HFFc6 (cell line): ENCODE measurements at places on chromosomes 2 and 18. TPM values are rescaled to one million over a fixed set of nuclear protein-coding genes. Genes with fewer than 3 reads are reported as not detected.

LYPD6B gene
- 22.8 to 97.1 TPM (median 71.1 TPM) in 3 replicates for total RNA-seq

DSG4 gene
- not detected in 3 replicates for total RNA-seq

FTCDNL1 gene
- 0.64 to 0.80 TPM (median 0.66 TPM) in 3 replicates for total RNA-seq

CCDC150 gene
- total RNA-seq, result 1.7 to 3.9 TPM (median 3.8 TPM) in 3 replicates

MYOM1 gene
- 0.07 to 0.11 TPM in 2 of 3 replicates, not detected in the other for total RNA-seq

IL1F10 gene
- not detected in 3 replicates for total RNA-seq

DNA sequence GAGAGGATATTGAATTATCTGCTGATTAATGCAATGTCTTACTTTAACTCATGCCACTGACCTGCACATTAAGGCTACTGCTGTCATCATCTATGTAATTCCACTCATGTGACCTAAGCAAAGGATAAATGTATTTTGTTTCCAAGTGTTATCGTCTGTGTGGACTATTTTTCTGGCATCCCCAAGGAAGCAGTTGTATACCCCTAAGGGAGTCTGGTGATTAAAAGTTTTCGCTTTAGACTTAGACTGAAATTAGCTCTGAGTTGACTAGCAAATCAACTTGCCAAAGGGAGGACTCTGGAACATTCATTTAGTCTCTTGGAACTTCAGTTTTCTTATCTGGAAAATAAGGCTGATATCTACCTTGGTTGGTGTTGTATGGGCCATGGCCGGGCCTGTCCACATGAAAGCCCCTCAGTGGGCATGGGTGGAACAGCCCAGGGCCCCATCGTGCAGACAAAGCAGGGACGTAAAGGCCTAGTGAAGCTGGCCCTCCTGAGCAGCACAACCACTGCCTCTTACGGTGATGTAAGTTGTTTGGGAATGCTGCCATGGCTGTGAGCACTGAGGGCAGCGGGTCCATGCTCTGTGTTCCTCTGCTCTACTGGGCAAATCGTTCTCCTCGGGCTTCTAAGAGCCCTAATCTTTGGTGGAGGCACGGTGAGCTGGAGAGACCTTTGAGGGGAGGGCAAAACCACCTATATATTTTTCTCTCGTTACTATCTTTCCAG is 144.4 kb upstream of the RNF152 start:
- H3K27ac ChIP-seq, result peak overlapping the region; percentile 53
- H3K4me3 ChIP-seq, result no peak overlapping the region
- no peak for DNase-seq
- H3K4me1 ChIP-seq, result peaks cover 62% of the 10 kb centered on the region
- no peaks in the 10 kb centered on the region for H3K27me3 ChIP-seq

GRCh38 chr18:72871091-72871490 is 3.3 kb upstream of the NETO1 start:
- peaks cover 14% of the 10 kb centered on the region for H3K4me1 ChIP-seq
- no peak overlapping the region for H3K4me3 ChIP-seq
- no peak overlapping the region for H3K27ac ChIP-seq

DNA sequence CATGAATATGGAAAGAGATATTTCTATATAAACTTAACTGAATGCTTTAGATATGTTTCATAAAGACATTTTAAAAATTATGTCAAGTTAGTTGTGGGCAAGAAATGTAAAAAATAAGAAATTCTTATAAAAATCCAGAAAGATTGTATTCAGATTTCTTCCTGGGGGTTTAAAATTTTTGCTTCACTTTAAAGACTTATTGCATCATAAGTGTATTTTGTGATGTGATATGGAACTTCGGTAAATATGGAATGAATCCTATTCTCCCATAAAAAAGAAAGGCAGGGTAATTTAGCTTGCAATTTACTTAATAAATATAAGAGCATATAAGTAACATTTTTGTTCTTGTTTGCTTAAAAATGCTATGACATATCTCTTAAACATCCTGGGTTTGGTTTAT is 104.8 kb upstream of the CWC22 start:
- no peaks in the 10 kb centered on the region for H3K36me3 ChIP-seq
- no peak for DNase-seq
- H3K27me3 ChIP-seq, result peaks cover 2% of the 10 kb centered on the region
- H3K27ac ChIP-seq, result no peak overlapping the region

DNA sequence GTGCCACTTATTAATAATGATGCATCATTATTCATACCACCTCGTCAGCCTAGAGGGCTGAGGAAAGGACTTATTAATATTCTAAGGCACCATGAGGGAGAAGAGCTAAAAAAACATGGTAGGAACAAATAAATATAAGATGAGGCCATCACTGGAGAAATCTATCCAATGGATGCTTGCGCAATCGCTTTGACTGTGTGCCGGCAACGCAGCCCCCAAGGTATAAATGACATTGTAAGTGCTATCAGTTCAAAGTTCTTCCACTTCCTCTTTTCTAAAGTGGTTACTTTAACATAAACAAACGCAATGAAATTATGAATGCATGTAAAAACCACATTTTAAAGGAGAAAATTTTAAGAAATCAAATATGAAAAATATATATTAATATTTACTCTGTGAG is 164.6 kb downstream of the EIPR1 start:
- no peak overlapping the region for H3K4me3 ChIP-seq
- no peaks in the 10 kb centered on the region for H3K4me1 ChIP-seq
- no peak overlapping the region for H3K27ac ChIP-seq
- no peaks in the 10 kb centered on the region for H3K27me3 ChIP-seq
- no peak for DNase-seq

GRCh38 chr2:218880859-218881594 is 375 bp downstream of the WNT10A start:
- peaks cover 57% of the 10 kb centered on the region for H3K27me3 ChIP-seq
- 0 out of 2 replicates have a peak, but pooled peaks cover 4% of the 10 kb centered on the region for H3K36me3 ChIP-seq
- no peak for DNase-seq
- no peaks in the 10 kb centered on the region for H3K4me1 ChIP-seq
- no peak overlapping the region for H3K27ac ChIP-seq

GRCh38 chr2:158663796-158664195 is 131.3 kb upstream of the DAPL1 start:
- H3K27ac ChIP-seq, result no peak overlapping the region
- DNase-seq, result no peak
- peaks cover 25% of the 10 kb centered on the region for H3K36me3 ChIP-seq

DNA sequence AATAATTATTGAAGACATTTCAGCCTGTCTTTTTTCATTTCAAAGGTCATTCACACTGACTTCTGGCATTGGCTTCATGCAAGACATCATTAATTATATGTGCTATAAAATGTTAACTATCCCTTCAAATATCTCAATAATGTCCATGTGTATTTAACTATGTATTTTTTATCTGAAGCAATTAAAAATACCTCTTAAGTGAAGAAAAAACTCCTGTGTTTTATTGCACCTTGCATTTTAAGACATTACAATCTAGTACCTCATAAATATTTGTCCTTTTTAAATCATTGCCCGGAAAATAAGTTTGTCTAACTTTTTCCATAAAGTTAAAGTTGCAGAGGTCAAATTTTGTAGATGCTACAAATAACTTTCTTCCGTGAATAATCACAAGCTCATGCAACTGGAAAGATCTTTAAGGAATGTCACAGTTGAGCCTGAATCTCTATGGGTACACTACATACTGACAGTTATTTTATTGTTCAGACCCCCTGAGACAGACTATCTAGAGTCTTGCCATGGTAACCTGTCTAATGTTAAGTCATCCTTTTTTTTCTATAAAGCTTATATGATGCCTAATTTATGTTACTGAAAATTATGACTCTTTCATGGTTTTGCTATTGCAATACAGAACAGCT is 38.4 kb upstream of the COBLL1 start:
- H3K36me3 ChIP-seq, result no peaks in the 10 kb centered on the region
- no peaks in the 10 kb centered on the region for H3K27me3 ChIP-seq
- no peak overlapping the region; the same call in 1 of the 2 replicates for H3K4me3 ChIP-seq
- peaks cover 17% of the 10 kb centered on the region; the same call in 1 of the 2 replicates for H3K4me1 ChIP-seq
- peak overlapping the region; percentile 10; the same call in 1 of the 2 replicates for H3K27ac ChIP-seq
- peak; percentile 28 for DNase-seq

GRCh38 chr18:40917056-40917455 is 1038.0 kb upstream of the PIK3C3 start:
- H3K36me3 ChIP-seq, result no peaks in the 10 kb centered on the region
- H3K27me3 ChIP-seq, result no peaks in the 10 kb centered on the region

- no peak overlapping the region for H3K4me3 ChIP-seq
Observed at GRCh38 chr18:69353023-69353422, 47.7 kb upstream of the DOK6 start.

GRCh38 chr2:42169874-42170521 is 845 bp downstream of the EML4 start:
- DNase-seq, result no peak
- H3K4me1 ChIP-seq, result peaks cover 20% of the 10 kb centered on the region
- H3K27ac ChIP-seq, result no peak overlapping the region
- no peak overlapping the region for H3K4me3 ChIP-seq
- H3K27me3 ChIP-seq, result no peaks in the 10 kb centered on the region; the same call in 1 of the 2 replicates
- no peaks in the 10 kb centered on the region for H3K36me3 ChIP-seq
